Right cardiac atrium (tissue), 5 donors: ENCODE measurements at places on chromosomes 13 and 19. TPM values are rescaled to one million over a fixed set of nuclear protein-coding genes. Genes with fewer than 3 reads are reported as not detected.

DNA sequence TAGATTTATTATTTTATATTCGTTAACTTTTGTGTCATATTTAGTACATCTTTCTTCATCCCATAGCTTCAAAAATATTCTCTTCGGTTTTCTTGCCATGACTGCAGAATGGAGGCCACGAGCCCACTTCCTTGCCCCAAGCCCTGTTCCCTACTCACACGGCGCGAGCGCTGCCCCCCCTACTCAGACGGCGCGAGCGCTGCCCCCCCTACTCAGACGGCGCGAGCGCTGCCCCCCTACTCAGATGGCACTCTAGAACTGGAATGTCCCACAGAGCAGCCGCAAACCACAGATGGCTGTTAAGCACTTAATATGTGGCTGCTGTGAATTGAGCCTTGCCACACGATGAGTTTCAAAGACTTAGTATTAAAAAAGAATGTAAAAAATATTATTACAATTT lies 102.2 kb upstream of the PEG3 start:
- peak; percentile 67 for DNase-seq

DNA sequence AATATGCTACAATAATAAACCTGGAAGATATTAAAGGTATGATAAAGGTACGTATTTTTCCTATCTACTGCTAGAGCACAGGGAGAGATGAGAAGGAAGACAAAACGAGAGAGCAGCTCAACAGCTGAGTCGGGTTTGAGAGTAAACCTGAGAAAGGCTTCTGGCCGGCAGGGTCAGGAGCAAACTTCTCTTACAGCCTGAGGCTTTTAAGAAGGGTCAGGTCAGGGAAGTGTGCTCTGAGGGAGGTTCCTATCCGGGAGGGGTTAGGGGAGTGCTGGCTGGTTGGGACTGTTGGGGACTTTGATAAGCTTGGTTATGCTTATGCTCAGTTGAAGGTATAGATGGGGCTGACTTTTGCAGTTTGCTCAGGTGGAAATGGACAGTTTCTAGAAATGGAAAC lies 77.7 kb upstream of the PRR20A start:
- peak; percentile 2 for DNase-seq

DNA sequence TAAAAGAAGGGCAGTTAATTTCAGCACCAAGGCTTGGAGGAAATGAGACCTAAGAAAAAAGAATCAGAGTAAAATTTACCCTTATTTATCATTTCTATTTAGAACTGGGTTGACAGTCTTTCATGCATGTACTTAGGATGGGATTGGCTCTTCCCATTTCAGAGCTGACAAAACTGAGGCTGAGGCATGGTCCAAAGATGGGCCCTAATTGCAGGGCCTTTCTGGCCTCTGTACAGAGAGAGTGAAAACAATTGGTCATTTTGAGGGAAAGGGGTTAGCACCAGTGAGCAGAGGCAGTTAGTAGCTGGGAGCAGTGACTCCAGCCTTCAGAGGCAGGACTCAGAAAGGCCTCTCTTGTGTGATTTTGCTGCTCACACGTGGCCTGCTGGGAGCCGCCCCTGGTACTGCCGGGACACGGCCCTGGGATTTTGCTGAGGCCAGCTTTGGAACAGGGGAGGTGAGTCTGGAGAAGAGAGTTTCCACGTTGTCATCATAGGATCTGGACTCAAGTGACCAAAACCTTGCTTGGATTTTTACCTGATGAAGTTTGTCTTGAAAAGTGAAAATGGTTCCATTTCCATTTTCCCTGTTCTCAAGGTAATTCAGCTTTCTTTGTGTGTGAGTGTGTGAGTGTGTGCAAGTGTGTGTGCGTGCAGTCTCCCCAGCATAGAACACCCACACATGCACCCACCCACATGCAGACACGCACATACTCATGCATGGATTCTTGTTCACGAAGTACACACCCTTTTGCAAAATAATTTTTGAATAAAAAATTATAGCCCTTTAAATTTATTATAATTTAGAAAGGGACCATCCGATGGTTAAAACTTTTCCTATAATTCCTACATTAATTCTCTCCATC lies at the start of gene ZNF536:
Gene ZNF536 (plus strand): TSS at position 425 of the 865 bp plus-strand sequence. CDS start 71,179 bp downstream, outside the sequence.
- DNase-seq = no peak

GRCh38 chr19:16338470-16339360 lies 14.1 kb downstream of the KLF2 start:
- peak; percentile 75 for DNase-seq

DNA sequence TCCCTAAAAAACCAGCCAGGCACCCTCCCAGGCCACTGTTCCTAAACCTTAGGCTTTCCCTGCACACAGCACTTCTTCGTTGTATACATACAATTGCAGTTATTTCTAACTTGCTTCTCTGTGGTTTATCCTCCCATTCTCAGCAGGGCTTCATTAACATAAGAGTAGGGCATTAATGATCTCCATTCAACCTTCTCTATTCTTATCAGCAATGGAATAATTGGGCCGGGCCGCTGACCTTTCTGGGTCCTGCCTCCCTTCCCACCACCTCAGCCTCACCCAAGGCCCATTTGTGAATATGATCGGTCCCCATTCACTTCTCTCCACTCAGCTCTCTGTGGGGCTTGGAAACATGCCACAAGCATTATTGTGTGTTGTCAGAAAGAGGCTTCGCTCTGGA lies 184.2 kb downstream of the SUCLA2 start:
- DNase-seq = no peak

DNA sequence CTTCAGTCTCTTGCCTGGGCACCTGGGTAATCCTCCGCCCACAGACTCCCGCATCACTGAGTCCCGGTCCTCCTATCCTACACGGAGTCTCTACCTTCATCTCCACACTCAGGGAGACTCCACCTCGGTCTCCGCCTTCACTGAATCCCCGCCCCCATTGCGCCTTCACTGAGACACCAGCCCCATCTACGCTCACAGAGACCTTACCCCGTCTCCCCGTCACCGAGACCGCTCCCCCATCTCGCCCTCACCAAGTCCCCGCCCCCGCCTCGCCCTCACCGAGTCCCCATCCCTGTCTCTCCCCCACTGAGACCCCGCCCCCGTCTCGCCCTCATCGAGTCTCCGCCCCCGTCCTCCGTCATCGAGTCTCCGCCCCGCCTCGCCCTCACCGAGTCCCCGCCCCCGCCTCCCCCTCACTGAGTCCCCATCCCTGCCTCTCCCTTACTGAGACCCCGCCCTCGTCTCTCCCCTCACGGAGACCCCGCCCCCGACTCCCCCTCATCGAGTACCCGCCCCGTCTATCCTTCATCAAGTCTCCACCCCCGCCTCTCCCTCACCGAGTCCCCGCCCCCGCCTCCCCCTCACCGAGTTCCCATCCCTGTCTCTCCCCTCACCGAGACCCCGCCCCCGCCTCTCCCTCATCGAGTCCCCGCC lies 23.1 kb upstream of the ZNF846 start:
- DNase-seq = peak; percentile 98

DNA sequence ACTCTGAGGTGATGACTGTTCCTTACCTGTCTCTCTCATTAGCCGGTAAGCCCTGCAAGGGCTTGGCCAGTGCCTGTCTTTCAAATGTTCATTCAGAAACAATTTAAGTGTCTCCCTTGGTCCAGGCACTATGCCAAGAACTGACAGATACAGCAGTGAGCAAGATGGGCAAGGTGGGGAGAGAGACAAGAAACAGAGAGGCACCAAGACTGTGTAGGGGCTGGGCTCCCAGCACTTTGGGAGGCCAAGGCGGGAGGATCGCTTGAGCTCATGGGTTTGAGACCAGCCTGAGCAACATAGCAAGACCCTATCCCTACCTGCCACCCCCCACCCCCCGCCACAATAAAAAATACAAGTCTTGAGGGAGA lies 1.3 kb upstream of the CCNE1 start:
- no peak for DNase-seq

DNA sequence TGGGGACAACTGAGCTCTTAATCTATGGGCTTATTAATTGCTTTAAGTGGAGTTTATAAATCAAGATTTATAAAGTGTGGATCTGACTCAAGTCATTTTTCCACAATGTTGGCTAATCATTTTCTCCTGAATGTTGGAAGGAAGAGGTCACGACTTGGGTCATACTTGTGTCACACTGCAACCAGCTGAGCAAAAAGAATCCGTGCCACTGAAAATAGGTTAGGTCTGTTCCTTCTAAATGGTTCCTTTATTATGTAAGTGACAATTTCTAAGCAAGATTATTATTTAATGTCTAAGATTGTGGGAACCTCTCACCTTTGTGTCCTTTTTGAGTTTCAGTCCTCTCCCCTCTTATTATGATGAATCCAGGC lies 178.6 kb downstream of the SHISA2 start:
- DNase-seq = no peak

DNA sequence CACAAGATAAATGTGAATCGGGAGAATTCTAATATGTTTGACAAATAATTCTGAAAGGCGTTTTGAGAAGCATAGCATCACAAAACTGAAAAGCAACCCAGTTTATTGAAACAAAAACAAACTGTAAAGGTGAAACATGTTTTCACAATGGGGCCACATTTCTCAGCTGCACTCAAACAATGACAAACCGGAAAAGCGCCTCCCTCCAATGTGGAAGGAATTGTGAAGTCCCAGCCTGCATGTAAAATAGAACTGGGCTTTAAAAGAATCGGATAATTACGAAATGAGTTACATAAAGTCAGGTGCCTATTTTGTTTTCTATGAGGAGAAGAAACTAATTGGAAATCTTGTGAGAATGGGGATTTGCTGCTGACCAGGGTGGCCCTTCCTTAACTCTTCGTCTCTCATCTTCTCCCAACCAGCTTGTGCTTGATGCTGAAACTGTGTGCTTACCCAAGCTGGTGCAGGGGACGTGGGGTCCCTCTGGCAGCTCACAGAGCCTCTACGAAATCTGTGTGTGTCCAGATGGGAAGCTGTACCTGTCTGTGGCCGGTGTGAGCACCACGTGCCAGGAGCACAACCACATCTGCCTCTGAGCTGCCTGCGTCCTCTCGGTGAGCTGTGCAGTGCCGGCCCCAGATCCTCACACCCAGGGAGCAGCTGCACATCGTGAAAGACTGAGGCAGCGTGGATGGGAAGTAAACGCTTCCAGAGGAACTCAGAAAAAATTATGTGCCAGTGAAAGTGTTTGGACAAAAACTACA lies 109.4 kb downstream of the SACS start:
- no peak for DNase-seq

- DNase-seq = no peak
Measured at GRCh38 chr13:106348075-106348840, 187.2 kb downstream of the EFNB2 start.

GRCh38 chr19:45765702-45766295 lies 3.3 kb downstream of the SIX5 start:
- DNase-seq = peak; percentile 77

DNA sequence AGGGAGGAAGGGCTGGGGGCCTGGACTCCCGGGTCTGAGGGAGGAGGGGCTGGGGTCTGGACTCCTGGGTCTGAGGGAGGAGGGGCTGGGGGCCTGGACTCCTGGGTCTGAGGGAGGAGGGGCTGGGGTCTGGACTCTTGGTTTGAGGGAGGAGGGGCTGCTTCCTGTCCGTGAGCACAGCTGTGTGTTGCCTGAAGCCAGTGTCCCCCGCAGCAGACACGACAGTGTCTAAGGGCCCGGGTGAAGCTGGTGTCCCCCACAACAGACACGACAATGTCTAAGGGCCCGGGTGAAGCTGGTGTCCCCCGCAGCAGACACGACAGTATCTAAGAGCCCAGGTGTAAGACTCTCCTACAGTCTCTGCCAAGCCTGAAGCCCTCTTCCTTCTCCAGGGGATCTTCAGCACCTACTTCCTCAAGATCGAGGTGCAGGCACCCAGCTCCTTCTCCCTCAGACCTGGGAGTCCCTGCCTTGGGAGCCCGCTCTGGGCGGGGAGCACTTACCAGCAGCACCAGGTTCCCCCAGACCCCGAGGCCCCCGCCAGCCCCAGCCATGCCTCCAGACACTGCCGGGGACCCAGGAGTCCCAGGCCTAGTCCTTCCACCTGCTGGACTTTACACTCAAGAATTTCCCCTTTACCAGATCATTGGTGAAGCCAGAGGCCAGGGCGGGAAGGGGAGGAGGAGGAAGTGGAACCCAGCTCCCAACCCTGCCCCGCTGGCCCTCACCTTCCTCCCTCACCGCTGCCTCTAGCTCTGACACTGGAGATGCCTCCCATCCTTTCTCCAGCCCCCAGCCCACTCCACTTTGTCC lies at the start of gene PTPRH:
Gene PTPRH (minus strand): TSS at position 622 of the 813 bp plus-strand sequence. CDS start 68 bp downstream, at position 554.
- DNase-seq = no peak

DNA sequence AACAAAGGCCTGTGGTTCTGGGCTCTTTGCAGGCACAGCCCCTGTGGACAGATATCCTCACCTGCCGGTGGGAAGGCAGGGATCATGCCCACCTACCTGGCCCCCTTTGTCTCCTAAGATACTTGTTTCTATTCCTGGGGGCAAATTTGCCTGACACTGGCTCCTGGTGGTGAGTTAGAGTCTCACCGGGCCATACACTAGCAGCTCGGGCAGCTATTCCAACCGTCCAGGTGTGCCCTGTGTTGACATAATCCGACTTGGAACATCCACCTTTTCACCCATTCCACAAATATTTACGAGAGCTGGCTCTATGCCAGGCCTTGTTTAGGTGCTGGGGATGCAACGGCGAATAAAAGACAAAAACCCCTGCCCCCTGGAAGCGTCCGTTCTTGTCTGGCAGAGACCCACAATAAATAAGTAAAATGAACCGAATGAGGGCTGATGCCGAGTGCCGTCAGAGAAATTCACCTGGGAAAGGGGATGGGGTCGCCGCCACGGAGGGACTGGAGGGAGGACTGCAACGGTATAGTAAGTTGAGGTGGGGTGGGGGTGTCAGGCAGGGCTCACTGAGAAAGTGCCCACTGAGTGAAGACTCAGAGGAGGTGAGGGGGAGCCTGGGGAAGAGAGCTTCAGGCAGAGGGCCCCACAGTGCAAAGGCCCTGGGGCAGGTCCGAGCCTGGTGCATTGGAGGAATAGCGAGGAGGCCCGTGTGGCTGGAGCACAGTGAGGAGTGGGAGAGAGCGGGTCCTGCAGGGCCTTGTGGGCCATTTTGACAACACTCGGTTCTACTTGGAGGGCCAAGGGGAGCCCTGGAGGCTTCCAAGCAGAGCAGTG lies 43.2 kb upstream of the RANBP3 start:
- DNase-seq = no peak

- no peak for DNase-seq
Measured at GRCh38 chr13:80361883-80362327, 21.0 kb upstream of the SPRY2 start.

- no peak for DNase-seq
Measured at GRCh38 chr19:13027557-13027956, 32.3 kb downstream of the NFIX start.

- no peak for DNase-seq
Measured at GRCh38 chr13:39025433-39025839, 12.5 kb downstream of the PROSER1 start.

NANOS3 gene
- 1.4 TPM for total RNA-seq

LILRA2 gene
- total RNA-seq = 5.6 TPM

POGLUT2 gene
- 5.4 TPM for total RNA-seq

GNG7 gene
- 40.2 TPM for total RNA-seq

GPR4 gene
- total RNA-seq = 11.3 TPM

SGTA gene
- total RNA-seq = 53.6 TPM

LAIR2 gene
- not detected for total RNA-seq

SBK2 gene
- 205 TPM for total RNA-seq

ICAM5 gene
- 1.0 TPM for total RNA-seq

FCGBP gene
- total RNA-seq = 112 TPM
